Stimulated activated CD8-positive, alpha-beta memory T cell treated with anti-CD3 and anti-CD28 coated beads, Interleukin-4, amount 100 ng/mL, for 24 hours (primary cell): ENCODE measurements at places on chromosomes 11 and 22.

- DNase-seq: no peak
Observed at GRCh38 chr11:47918882-47919495, 61.4 kb upstream of the PTPRJ start.

- DNase-seq: no peak
Observed at GRCh38 chr22:23121424-23121823, 20.4 kb downstream of the RSPH14 start.

GRCh38 chr11:73243093-73243485 lies 25.0 kb downstream of the P2RY2 start:
- DNase-seq: no peak

GRCh38 chr22:48899523-48900326 lies 927.9 kb downstream of the BRD1 start:
- DNase-seq: no peak

DNA sequence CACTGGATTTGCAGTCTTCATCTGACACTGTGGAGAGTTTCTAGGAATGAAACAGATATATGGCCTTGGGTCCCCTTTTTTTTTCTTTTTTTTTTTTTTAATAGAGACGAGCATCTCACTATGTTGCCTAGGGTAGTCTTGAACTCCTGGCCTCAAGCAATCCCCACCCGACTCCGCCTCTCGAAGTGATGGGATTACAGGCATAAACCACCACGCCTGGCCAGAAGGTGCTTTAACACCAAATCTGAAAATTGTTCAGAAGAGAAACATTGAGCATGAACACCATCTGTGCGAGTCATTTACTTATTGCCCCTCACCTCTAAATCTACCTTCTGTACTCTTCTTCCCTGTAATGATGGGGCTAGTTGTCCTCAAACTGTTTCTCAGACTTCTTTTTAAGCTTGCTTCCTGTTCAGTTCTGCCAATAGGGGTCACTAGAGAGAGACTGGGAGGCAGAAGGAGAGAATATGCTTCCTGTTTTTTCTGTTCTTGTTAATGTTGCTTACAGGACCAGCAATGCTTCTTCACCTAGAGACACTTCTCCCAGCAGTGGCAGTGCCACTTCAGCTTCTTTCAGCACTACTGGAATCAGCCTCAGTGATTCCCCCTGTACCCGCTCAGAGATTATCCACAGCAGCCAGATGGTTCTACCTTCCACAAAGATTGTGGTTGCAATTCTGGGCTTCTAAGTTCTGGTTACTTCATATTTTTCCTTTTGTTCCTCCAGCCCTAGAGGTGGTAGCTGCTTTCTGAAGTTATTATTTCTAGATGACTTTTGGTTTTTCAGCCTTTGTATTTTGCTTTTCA lies 20.8 kb upstream of the ZBED5 start:
- no peak for DNase-seq
